Karpas-422 (cell line): ENCODE measurements at places on chromosomes 5 and 9. TPM values are rescaled to one million over a fixed set of nuclear protein-coding genes. Genes with fewer than 3 reads are reported as not detected.

The SREK1IP1 gene
- total RNA-seq: 3.3 and 29.4 TPM in 2 replicates

The TXNDC8 gene
- not detected in 2 replicates for total RNA-seq

The BARX1 gene
- total RNA-seq: not detected in 2 replicates

The NUDCD2 gene
- 15.5 and 29.4 TPM in 2 replicates for total RNA-seq

The NR3C1 gene
- 189 and 364 TPM in 2 replicates for total RNA-seq

The CKMT2 gene
- total RNA-seq: not detected in 2 replicates

The C9orf153 gene
- total RNA-seq: 2.9 TPM in 1 of 2 replicates, not detected in the other

- no peaks in the 10 kb centered on the region for H3K4me1 ChIP-seq
- H3K27ac ChIP-seq: no peak overlapping the region
- H3K27me3 ChIP-seq: no peaks in the 10 kb centered on the region
- H3K36me3 ChIP-seq: no peaks in the 10 kb centered on the region
Observed at GRCh38 chr5:17732351-17732923, 98.2 kb downstream of the TAF11L14 start.

GRCh38 chr5:141950207-141951005 lies 7.6 kb downstream of the PCDH12 start:
- no peaks in the 10 kb centered on the region for H3K36me3 ChIP-seq
- peaks cover 8% of the 10 kb centered on the region for H3K4me1 ChIP-seq
- DNase-seq: no peak
- H3K27me3 ChIP-seq: no peaks in the 10 kb centered on the region
- H3K4me3 ChIP-seq: no peak overlapping the region
